ENCODE measurements at places on chromosomes 12 and 14.

DNA sequence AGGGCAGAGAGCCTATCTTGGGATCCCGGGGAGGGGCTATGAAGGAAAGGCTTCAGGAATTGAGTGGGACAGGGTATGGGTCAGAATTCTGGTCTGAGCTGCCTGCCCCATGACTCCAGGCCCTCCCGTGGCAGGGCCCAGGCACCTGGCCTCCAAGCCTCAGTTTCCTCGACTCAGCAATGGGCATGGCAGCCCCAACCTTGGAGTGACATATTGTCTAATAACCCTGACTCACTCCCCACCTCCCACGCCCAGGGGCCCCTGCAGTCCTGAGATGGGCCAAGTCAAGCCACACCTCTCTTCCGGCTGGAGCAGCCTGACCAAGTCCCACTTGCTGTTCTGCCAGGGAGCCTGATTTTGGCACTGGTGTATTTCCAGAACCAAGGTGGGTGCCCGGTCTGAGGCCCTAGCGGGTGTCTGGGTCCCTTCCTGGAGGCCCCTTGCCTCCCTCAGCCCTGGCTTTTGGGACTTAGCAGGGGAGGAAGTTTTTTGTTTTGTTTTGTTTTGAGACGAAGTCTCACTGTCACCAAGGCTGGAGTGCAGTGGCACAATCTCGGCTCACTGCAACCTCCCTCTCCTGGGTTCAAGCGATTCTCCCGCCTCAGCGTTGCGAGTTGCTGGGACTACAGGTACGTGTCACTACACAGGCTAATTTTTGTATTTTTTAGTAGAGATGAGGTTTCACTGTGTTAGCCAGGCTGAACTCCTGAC lies 40.3 kb upstream of the RCOR1 start:
- DNase-seq: no peak

DNA sequence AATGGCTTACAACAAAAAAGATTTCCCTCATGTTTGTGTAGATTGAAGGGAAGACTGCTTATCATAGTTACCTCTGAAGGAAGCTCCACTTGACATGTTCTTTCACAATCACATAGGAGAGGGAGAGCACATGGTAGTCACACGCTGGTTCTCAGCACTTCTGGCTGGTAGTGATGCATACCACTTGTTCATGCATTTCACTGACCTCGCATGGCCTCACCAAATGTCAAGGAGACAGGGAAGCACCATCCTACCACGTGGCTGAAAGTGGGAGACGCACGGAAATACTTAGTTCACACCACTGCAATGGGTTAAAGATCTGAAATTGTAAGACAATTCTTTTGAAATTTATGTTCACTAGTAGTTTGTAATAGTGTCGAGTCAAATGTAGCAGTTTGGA lies 74.0 kb downstream of the PDE3A start:
- no peak for DNase-seq

- no peak for DNase-seq
Observed at GRCh38 chr14:50559990-50560930, at the start of gene ATL1. Gene ATL1, plus strand, starts transcription at chr14:50560145. Its CDS starts 121 bp downstream, at chr14:50560266.

DNA sequence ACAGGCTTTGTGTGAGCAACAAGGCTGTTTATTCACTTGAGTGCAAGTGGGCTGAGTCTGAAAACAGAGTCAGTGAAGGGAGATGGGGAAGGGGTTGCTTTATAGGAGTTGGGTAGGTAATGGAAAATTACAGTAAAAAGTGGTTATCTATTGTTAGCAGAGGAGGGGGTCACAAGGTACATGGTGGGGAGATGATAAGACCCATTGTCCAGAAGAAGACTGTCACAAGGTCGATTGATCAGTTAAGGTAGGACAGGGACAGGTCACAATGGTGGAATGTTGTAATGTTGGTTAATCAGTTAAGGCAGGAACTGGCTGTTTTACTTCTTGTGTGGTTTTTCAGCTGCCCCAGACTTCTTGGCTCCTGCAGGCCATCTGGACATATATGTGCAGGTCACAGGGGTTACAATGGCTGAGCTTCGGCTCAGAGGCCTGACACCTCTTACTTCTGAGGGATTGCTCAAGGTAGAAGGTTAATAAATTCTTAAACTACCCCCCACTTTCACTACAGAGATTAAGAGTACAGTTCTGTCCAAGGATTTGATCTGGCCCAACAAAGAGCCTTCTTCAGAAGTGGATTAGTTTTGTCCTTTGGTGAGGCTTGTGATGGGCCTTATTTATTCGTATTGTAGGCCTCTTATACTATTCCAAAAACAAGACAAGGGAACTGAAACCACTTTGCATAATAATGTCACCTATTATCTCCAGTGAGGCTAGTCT lies 13.8 kb upstream of the DHRS4 start:
- DNase-seq: no peak

- no peak for DNase-seq
Observed at GRCh38 chr12:62933220-62933601, 1.7 kb downstream of the PPM1H start.

GRCh38 chr12:27965966-27966365 lies 6.6 kb downstream of the PTHLH start:
- no peak for DNase-seq

DNA sequence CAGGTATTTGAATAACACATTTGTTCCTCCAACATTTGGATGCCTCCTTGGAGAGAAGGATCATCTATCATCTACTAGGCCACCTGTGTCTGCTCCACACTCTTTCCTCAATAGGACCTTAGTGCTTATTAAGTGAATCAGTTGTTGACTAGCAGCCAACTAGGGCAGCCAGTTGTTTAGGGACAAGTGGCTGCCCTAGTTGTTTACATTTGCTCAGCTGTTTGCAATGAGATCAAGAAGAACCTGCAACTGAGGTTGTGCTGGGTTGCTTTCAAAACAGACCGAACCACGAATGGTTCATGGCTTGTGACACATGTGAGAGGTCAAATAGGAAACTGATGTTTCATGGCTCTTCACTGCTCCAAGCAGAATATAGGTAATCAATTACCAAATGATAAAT lies 53.8 kb downstream of the TMCC3 start:
- no peak for DNase-seq

- DNase-seq: no peak
Observed at GRCh38 chr12:124679533-124680371, 112.3 kb upstream of the NCOR2 start.

DNA sequence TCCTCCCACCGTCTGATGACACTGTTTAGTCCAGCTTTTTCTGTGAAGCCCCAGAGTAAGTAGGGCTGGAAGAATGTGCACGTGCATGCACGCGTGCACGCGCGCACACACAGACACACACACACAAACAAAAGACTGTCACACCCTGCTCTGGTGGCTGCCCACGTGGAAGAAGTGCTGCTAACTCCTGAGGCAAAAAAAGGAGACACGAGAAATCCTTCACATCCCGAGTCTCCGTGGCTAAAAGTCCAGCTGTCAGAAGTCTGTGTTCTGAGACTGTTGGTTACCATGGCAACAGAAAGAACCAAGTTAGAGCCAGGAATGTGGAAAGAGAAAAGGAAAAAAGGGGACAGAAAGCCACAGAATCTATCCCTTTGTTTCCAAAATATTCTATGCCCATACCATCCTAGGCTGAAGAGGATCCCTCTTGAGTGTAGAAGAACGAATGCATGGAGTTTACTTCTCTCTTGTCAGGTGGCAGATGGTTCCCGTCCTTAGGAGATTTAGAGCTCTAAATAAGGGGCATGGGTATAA lies 1.6 kb upstream of the C12orf71 start:
- no peak for DNase-seq

- no peak for DNase-seq
Observed at GRCh38 chr12:89069431-89069830, 282.9 kb downstream of the DUSP6 start.

GRCh38 chr12:76113800-76114757 lies 29.6 kb upstream of the NAP1L1 start:
- no peak for DNase-seq

- DNase-seq: no peak
Observed at GRCh38 chr12:25256826-25257225, 6.1 kb upstream of the KRAS start.

DNA sequence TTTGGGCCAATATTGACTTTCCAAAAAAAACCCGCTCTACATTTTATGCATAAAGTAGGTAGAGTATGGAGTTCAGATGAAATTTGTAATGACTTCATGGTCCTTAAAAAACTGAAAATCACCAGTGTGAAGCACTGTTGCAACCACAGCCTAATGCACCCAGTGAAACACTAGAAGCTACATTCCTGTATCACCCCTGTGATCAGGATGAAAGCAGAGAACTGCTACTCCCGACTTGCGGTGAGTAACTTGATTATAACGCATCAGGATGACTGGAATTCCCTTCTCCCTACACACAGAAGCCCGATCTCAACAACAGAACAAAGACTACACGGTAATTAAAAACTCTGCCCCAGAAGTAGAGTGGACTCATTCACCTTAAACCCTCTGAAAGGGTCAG lies 33.8 kb downstream of the SPTB start:
- DNase-seq: no peak

DNA sequence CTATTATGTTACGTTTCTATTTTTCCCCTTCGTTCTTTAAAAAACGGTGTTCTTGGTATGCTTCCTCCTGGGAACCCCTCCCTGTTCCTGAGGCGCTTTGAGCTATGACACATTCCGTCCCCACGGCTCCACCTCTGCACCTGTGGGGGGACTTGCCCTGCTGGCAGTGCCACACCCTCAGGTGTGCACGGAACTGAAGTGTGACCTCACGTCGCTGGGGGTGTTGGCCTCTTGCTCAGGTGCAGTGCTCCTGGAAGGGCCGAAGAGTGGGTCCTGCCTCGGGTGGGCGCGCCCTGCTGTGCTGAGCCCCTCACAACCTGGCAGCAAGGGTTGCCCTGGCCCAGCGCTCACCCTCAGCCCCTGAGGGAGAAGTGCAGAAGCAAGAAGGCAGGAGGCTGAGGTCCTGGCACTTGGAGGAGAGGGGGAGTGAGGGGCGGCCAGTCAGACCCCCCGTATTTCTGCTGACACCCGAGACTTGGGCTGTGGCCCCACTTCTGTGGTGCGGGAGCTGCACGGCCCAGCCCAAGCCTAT lies 4.9 kb downstream of the AMN start:
- DNase-seq: no peak

DNA sequence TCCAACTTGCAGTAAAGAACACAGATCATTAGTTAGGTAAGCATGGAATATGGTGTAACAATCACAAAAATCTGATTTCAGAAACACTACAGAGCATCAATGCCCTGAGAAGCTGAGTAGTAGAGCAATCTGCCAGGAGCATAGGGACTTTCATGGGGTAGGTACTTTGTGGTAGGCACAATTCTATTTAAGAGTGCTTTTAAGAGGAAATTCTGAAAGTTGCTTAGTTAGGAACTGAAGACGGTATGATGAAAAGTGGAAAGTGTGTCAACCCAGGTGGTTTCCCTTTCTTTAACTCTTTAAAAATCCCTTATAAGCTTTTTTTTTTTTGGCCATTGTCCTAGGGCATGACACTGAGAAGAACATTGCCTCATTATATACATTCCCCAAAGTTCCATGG lies 535.7 kb upstream of the FBXO33 start:
- no peak for DNase-seq

- DNase-seq: no peak
Observed at GRCh38 chr14:53814392-53814791, 142.2 kb downstream of the BMP4 start.

DNA sequence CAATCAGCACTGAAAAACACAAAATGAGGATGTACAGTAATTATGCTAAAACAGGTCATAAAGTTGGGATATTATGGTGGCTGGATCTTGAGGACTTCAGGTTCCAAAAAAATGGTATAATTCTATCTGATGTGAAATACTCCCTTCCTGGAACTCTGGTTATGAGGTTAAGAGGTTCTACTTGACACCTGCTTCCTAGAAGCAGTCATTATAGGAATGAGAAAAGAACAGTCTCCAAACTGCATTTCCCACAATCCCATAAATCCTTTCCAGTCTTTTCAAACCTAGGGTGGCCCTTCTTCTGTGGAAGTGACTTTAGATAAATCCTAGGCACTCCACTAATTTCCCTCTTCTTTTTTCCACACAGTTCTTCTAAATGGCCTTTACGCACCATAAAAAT lies 63.7 kb upstream of the OR10AD1 start:
- DNase-seq: no peak

DNA sequence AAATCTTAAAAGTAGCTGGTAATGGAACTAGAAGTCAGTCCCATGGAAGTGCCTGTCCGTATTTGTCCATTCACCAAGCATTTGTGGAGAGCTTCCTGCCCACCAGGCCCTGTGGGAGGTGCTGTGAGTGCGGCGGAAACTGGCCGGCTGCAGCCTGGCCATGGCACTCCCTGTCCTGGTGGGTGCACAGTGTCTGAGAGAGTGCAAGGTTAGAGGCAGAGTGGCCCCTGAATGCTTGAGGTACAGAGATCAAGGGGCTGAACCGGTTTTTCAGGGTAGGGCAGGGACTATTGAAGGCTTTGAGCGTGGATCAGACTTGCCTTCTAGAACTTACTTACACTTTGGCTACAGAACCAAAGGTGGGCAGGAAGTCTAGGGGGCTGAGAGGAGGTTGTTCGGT lies 92.9 kb downstream of the ESR2 start:
- no peak for DNase-seq

DNA sequence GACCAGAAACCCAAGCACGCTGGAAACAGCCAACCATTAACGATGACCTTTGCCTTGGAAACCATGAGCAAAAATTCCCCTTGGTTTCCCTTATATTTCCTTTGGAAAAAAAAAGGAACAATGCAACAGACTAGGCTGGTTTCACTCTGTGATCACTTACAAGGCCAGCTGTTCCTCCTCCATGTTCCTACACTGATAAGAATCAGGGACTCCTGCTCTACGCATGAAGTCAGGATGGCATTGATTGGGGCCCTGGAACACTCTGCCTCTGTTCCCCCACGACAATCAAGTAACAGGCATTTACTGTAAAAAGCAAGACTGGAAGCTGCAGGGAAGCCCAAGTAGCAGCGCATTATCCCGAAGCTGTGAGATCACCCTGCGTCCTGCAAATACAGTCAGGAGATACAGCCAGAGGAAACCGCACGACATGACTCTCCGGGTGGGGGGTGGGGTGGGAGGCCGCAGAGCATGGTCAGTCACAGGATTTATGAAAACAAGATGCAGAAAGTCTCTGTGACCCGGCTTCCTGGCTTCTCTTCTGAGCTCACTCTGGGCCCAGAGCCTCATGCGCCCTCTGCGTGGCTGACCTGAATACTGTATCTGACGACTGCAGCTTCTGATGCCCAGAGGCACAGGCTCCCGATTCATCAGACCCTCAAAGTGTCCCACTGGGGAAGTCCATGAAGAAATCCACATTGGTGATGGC lies 31.1 kb downstream of the SSH1 start:
- no peak for DNase-seq

DNA sequence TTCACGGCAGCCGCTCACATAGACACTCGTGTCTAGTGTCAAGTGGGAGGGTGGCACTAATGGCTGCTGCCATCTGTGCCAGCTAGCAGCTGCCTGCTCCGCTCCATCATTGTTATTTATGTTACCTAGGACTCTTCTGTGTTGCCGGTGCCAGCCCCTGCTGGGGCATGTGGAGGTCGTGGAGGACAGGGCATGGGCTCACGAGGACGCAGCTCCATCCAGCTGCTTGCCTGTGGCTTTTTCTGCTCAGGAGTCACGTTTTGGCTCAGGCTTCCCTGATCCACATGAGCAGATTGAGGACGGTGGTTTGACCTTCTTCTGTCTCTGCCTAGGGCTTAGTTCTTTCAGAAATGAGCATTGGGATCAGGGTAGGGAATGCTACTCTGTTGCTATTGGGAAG lies 31.2 kb downstream of the TPCN1 start:
- no peak for DNase-seq
